Activated CD4-positive, CD25-positive, alpha-beta regulatory T cell treated with anti-CD3 and anti-CD28 coated beads, Interleukin-2, amount 50 U/mL, for 16 hours (primary cell): ENCODE measurements at places on chromosomes 13 and 19.

GRCh38 chr19:13100031-13100588 is 2.5 kb downstream of the LYL1 start:
- DNase-seq: peak; percentile 43

- no peak for DNase-seq
Measured at GRCh38 chr19:918481-919198, 1.5 kb downstream of the KISS1R start.

DNA sequence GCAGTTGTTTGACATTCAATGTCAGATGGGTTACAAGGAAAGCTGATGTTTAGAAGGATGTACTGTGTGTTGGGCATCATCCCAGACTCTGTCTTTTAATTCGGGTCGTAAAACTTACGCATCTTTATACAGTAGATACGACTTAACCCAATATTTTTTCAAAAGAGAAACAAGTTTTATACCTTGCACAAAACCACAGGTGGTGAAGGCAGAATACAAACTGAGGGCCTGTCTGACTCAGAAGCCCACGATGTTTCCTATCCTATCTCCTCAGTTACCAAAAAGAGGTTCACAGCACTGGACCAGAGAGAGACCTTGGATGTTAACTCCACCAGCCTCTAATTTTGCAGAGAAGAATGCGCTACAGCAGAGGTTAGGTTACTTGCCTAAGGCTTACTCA is 477.0 kb downstream of the FOXO1 start:
- DNase-seq: no peak

DNA sequence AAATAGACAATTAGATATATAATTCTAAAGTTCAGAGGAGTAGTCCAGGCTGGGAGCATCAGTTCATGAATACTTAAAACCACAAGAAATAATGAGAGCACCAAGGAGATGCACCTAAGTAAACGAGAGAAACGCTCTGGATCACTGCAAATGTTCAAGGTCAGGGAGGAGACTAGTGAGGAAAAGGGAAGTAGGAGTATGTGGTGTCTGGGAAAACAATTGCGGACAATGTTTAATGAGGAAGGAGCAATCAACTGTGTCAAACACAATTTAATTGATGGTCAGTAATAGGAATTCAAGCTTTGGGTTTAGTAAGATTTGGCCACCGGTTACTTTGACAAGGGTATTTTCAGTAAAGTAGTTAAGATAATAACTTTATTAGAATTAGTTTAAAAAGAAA is 652.2 kb downstream of the DACH1 start:
- no peak for DNase-seq

DNA sequence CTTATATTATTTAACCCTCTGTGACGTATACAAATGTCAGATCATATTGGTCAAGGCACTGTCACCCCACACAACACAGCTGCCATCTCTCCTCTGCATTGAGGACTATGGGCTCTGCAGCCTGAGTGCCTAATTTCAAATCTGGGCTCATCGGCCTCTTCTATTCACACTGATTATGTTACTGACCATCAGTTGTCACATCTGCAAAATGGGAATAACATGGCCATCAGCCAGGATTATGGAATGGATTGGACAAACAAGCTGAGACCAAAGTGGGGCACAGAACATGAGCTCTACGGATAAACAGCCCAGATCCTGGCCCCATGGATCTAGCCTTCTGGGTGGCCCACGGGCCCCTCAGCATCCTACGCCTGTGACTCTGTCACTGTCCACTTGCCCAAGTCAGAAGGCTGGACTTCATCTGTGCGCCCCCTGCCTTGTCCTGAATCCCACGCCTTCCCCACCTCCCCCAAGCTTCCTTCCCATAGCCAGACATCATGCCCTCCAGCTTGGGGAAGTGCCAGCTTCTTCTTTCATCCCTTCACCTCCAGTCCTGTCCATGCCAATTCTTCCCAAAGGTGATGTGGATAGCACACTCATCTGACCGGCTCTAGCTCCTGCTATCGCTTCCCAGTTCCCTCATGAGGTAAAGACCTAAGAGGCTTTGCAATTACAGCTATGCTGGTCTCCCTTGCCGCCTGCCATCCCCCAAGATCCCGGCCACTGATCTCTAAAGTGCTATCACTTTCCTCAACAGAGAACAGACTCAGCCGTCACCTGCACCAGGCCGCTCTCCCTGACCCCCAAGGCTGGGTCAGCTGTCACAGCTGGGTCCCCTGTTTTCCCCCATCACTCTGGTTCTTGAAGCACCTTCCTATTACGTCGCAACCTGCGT is 872 bp downstream of the FARSA start:
- DNase-seq: no peak

GRCh38 chr19:31109636-31110035 is 239.6 kb downstream of the TSHZ3 start:
- no peak for DNase-seq
